Activated CD4-positive, alpha-beta T cell treated with anti-CD3 and anti-CD28 coated beads for 36 hours (primary cell): ENCODE measurements at places on chromosomes 13 and 19. TPM values are rescaled to one million over a fixed set of nuclear protein-coding genes. Genes with fewer than 3 reads are reported as not detected.

- no peak for DNase-seq
Measured at GRCh38 chr19:33734913-33735312, 61.8 kb upstream of the KCTD15 start.

DNA sequence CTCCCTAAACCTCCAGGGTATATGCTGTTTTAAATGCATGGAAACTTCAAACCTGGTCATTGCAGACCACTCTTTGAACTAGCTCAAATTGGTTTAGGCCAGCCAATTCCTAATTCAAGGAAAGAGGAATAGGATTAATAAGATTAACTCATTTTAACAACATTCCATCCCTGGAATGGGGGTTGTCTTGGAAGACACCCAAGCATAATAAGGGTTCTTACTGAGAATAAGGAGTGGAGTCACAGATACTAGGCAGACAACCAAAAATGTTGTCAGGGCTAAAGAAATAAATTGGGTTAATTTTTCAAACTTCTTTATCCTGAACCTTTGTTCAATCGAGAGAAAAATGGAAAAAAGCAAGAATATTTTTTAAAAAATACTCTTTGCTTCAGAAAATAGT lies 186.2 kb downstream of the PCDH9 start:
- DNase-seq: no peak

- DNase-seq: no peak
Measured at GRCh38 chr19:3684817-3685410, 15.4 kb downstream of the PIP5K1C start.

LACC1 gene
- total RNA-seq: 2.6 TPM

DNA sequence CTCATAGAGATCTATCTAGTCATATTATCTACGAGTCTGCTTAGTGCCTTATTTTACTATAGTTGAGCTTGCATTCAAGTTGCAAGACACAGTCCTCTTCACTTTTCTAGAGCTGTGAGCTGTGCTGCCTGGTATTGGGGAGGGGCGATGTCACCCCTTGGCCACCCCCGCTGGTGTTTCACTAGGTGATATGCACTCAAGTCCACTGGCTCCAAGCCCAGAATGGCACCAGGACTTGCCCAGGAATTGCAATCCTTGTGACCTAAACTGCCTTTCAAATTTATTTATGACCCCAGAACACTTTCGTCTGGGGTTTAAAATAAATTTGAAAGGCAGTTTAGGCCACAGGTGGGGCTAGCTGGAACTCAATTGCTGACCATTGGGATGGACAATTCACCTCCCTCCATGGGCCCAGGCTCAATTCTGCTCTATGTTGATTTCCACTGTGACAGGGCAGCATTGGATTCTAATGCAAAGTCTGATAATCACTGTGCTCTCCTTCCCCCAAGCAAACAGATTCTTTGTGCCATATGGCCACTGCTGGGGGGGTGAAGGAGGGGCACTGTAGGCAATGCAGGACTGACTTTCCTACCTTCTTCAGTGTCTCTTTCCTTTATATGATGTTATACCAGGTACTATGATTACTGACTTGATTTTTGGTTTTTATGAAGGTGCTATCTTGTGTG lies 1244.2 kb upstream of the MIR17HG start:
- no peak for DNase-seq
